ENCODE measurements at places on chromosomes 1 and 21. TPM values are rescaled to one million over a fixed set of nuclear protein-coding genes. Genes with fewer than 3 reads are reported as not detected.

Gene IVL
- 0.43 TPM for total RNA-seq

Gene PTGFR
- under 0.01 TPM for total RNA-seq

Gene GPR25
- not detected for total RNA-seq

Gene SELENBP1
- total RNA-seq = 8.5 TPM

Gene RHD
- total RNA-seq = not detected

Gene MPL
- total RNA-seq = not detected

Gene CREG1
- 88.4 TPM for total RNA-seq

Gene NOTCH2NLA
- total RNA-seq = 51.2 TPM

Gene ELF3
- total RNA-seq = 77.4 TPM

Gene AMY2B
- 2.1 TPM for total RNA-seq

Gene PTAFR
- total RNA-seq = 7.5 TPM

Gene HUNK
- total RNA-seq = under 0.01 TPM

Gene KCNN3
- total RNA-seq = under 0.01 TPM
